ENCODE measurements at places on chromosomes 16 and 17.
A peak's percentile ranks its signal among the peaks of the same experiment; 100 is the strongest.

DNA sequence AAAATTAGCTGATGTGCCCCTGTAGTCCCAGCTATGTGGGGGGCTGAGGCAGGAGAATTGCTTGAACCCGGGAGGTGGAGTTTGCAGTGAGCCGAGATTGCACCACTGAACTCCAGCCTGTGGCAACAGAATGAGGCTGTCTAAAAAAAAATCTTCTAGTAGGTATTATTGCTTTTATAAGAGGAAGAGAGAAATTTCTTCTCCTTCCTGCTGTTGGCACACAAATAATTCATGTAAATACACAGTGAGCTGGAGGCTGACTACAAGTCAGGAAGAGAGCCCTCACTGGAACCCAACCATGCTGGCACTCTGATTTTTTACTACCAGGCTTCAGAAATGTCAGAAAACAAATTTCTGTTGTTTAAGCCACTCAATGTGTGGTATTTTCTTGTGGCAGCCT is 6.7 kb downstream of the PRDM7 start:
- DNase-seq: no peak

GRCh38 chr16:62272035-62272434 is 235.8 kb upstream of the CDH8 start:
- no peak for DNase-seq

- no peak for DNase-seq
Measured at GRCh38 chr17:63941162-63941561, 9.0 kb upstream of the CD79B start.

GRCh38 chr17:9517396-9517795 is 58.2 kb downstream of the STX8 start:
- DNase-seq: no peak

DNA sequence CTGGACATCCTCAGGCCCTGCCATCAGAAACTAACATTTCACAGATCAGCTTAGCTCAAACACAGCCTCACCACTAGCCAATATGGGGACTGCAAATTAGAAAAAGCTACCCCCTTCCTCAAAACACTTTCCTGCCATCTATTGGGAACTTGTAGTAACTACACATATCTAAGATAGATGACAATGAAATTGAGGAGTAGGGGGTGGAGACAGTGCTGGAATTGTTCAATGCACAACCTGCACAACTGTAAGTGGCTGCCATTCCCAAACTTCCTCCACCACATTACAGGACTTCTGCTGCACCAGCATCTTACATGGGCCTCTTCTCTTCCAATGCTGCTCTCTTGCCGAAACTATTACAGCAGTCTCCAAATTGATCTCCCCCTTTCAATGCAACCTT is 21.9 kb downstream of the AIPL1 start:
- peak; percentile 70 for DNase-seq

GRCh38 chr16:27449434-27450195 is 47.6 kb downstream of the IL21R start:
- DNase-seq: peak; percentile 87

DNA sequence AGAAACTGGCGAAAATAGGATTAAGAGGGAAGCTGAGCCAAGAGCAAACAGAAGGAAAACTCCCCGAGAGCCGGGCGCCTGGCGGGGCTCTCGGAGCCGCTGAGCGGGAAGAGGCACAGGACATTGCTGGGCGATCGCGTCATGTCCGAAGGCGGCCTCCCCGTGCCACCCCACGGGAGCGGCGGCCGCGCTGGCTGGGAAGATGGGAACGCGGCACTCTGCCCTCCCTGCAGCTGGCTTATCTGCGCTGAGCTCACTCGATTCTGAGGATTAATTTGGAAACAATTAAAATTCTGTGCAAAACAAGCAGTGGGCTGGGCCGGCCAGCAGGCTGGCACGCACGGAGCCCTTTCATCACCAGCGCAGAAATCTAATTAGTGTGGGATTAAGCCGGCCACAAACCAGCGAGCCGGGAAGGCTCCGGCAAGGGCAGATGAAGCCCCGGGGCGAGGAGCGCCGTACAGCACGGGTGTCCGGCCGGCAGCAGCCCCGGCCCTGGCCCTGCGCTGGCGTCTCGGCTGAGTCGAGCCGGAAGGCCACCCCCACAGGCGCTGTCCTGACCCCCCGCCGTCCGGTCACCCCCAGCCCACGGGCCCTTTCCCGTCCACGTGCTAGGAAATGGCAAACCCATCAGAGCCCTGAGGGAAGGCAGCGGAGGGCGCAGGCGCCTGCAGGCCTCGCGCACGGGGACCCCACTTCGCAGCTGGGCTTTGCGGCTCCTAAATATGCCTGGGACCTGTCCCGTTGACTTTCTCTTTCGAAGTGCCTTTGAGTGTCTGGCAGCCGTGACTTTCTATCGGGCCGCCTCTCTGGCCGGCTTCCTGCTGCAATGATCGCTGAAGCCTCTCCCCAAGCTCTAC is 37.9 kb downstream of the SOX8 start:
- no peak for DNase-seq

- no peak for DNase-seq
Measured at GRCh38 chr16:57590654-57591085, 37.8 kb upstream of the ADGRG1 start.

- DNase-seq: no peak
Measured at GRCh38 chr17:28488533-28489276, 15.3 kb downstream of the SLC13A2 start.

GRCh38 chr17:64218066-64218465 is 45.0 kb downstream of the TEX2 start:
- peak; percentile 50 for DNase-seq

DNA sequence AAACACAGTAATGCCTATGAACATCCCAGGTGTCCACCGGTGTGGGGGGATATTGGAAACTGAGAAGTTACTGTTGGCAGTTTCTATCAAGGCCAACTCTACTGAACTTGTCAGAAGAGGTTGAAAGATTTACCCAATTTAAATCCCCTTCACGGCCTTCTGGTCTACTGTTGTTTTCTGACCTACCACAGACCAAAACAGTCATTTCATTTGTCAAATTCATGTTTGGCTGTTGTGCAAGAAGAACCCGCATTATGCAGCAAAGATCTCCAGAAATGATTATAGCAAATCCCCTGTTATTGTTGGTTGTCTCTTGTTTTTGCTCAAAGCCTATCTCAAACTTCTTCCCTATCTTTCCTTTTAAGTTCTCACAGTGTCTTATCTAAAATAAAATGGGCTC is 73.1 kb upstream of the MAF start:
- no peak for DNase-seq

GRCh38 chr17:10099051-10099571 is 99.3 kb downstream of the GAS7 start:
- DNase-seq: no peak

GRCh38 chr17:1492249-1493206 is at the start of gene MYO1C:
MYO1C (minus strand) TSS chr17:1492686; CDS start chr17:1492487, 199 bp downstream.
- DNase-seq: no peak

DNA sequence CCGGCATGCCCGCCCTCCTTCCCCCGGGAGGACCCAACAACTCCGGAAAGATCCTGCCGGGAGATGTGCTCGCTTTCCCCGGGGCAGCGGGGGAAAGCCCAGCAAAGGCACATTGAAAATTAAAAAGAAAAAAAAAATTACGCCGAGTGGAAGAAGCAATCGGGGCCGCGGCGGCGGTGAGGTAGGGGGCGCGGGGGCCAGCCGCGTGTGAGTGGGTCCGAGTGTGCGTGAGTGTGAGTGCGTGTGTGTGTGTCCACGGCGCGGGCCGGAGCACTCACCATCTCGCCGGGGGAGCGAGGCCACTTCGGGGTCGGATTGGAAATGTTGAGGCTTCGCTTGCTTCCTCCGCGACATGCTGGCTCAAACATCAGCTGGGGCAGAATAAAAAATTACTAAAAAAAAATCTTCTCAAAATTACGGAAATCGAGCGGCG is at the start of gene SALL1:
Gene SALL1 (minus strand): TSS at position 383 of the 433 bp plus-strand sequence. CDS start 29 bp downstream, at position 354.
- no peak for DNase-seq

DNA sequence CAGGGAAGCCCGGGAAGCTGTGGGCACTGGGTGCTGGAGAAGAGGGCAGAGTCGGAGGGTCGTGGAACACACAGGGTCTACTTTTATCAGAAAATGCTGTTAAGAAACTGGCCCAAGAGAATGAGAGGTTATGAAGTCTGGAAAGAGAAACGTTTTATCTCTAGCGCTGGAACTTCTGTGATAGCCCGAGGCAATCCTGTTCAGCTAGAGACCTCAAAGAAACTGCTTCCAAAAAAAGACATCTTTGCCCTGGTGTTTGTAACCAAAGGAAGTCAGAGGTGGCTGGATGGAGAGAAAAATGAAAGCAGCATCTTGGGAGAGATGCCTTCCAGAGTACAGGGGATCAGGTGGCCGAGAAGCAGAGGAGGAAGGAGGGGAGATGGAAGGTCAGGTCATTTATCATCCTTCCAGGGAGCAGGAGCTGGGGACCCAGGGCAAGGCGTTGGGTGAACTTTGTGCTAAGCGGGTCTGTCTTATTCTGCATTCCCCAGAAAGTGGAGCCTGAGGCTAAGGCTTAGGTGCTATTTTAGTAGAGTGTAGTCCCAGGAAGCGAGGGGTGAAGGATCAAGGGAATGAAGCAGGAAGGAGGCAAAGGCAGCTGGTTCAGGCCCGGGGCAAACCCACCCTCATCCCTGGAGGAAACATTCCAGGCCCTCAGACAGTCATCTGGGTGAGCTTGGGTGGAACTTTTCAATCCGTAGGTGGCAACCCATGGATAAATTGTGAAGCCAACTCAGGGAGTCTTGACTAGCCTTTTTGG is 66.5 kb downstream of the MGAT5B start:
- no peak for DNase-seq

DNA sequence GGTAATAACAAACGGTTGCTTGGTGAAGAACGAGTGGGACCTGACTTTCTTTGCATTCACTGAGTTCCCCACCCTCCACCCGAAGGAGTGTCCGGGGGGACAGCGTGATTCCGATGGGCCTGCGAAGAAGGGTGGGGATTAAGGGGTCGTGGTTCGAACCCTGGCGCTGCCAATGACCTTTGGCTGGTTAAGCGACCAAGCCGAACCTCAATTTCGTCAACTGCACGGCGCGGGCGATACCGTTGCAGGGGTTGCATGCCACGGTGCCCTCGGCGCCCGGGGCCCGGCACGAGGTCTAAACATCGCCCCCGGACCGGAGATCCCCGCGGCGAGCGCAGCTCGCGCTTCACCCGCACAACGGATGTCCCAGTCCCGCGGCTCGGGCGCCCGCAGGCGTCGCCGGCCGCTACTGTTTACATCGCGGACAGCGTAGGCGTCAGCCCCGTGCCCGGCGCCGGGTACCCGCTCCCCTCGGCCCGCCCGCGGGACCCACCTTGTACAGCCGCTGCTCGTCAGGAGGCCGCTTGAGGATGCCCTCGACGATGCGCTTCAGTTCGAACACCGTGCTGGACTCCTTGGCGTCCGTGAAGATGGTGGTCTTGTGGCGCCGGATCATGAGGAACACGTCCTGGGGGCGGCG is 460 bp downstream of the ELOB start:
- peak; percentile 65 for DNase-seq

GRCh38 chr17:19787733-19788357 is 39.7 kb upstream of the ALDH3A1 start:
- DNase-seq: no peak

- no peak for DNase-seq
Measured at GRCh38 chr17:41429667-41430066, 5.3 kb upstream of the KRT37 start.

DNA sequence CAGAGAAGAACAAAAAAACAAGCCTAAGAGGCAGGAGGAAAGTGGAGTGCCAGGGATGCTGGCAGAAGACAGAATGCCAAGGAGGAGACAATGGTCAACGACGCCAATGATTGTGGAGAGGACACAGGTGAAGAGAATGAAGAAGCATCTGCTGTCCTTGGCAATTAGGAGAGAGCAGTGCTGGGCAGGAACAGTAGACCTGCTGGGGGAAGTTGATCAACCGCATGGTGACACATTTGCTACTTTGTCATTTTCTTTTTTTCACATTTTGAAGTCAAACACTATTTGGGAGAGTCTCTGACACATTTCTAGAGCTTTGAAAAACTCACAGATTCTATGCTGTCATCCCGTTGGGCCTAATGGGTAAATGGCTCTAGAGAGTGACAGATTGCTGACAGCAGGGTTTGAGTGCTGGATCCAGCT is 1.1 kb upstream of the PIK3R6 start:
- peak; percentile 71 for DNase-seq

- DNase-seq: no peak
Measured at GRCh38 chr16:23682181-23682580, 3.5 kb downstream of the PLK1 start.

GRCh38 chr16:82655072-82655714 is 28.4 kb downstream of the CDH13 start:
- no peak for DNase-seq

GRCh38 chr17:32876417-32877163 is at the start of gene MYO1D:
MYO1D (minus strand) TSS chr17:32877124; CDS start chr17:32876872, 252 bp downstream.
- DNase-seq: peak; percentile 71

DNA sequence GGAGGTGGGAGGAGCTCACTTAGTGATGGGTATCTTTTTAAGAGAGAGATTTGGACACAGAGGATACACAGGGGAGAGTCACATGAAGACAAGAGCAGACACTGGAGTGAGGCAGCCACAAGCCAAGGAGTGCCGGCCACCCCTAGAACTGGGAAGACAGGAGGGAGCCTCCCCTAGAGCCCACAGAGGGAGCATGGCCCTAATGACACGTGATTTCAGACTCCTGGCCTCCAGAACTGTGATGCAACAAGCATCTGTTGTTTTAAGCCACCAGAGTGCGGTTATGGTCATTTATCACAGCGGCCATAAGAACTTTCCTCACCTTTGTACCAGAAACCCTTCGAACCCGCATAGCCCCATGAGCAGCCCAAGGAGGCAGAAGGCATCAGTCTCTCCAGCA is 33.3 kb downstream of the SLC38A8 start:
- DNase-seq: no peak

- no peak for DNase-seq
Measured at GRCh38 chr17:15957206-15957605, 12.3 kb downstream of the ADORA2B start.

DNA sequence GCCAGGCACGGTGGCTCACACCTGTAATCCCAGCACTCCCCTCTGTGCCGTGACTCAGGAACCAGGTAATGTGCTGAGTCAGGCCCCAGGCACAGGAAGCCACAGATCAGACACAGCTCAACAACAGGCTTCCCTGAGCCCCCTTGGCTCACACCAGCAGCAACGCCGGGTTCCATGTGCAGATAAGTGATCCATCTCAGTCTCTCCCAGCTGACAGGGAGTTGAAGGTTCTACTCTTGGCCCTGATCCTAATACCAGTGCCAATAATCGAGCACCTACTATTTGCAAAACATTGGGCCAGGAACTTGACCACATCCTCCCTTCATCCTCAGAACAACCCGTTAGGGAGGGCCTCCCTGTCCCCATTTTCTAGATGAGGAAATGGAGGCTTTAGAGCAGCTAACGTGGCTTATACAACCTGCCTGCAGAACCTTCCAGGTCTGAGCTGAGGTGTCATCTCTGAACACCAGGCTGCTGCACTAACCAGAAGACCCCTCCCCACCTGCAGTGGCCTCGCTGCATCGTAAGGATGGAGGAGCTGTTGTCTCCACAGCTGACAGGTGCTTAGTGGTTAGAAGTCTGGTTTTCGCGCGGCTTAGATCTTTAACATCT is 64.8 kb upstream of the AMZ2 start:
- peak; percentile 56 for DNase-seq

DNA sequence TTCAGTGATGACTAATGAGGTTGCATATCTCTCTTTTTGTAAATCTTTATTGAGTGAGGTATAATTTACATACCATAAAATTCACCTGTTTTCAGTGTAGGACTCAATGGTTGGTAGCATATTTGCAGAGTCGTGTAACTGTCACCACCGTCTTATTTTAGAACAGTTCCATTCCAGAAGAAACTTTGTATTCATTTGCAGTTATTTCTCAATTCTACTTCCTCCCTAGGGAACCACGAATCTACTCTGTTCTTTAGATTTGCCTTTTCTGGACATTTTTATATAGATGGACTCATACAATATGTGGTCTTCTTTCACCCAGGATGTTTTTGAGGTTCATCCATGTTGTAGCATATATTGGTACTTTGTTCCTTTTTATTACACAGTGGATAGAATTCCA is 3.7 kb downstream of the FTO start:
- no peak for DNase-seq
